COR-L47 (cell line): ENCODE measurements at places on chromosomes 1 and 21.

- DNase-seq, result no peak
Observed at GRCh38 chr1:35763201-35763600, 6.6 kb downstream of the CLSPN start.

DNA sequence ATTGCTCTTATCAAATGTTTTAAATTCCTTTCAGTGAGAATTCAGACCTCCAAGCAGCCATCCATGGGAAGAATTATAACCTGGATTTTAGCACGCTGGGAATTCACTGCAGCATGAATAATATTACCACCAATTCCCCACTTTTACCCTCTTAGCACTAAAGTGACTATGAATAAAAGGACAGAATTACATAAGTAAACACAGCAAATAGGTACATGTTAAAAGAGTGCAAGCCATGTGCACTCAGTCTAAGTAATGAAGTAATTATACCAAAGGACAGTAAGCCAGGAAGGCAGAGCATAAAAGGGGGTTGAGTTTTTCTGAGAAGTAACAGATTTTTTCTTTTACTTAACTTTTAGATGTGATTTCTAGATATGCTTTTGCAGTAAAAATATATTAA, 176.3 kb downstream of the DENND1B start:
- DNase-seq, result peak; percentile 24

GRCh38 chr1:213327017-213327667, 276.1 kb downstream of the RPS6KC1 start:
- DNase-seq, result no peak

DNA sequence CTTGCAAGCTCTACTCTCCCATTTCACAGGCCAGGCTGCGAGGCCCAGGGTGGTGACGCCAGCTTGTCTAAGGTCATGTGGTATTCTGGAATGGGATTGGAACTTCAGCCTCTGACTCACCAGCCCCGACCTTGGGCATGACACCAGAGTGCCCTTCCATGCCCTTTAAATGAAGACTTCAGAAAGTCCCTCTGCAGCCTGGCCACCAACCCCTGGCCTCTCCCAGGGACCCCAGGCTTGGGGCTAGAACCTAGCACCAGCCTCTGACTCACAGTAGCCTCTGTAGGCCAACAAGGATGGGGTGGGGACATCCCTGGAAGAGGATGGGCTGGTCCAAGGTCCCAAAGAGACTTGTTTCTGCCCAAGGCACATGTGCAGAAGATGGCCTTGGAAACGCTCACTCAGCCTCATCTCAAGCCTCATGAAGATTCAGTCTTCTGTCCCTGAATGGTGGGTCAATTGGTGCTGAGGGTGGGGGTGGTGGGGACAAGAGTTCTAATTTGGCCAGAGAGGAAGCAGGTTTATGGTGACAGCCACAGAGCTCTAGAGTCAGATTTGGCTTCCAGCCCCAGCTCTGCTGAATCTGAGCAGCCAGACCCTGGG, 36.1 kb upstream of the RUNX3 start:
- DNase-seq, result no peak

GRCh38 chr1:61132176-61132638, 49.8 kb downstream of the NFIA start:
- DNase-seq, result no peak

- no peak for DNase-seq
Observed at GRCh38 chr1:178241057-178241456, 147.2 kb downstream of the RASAL2 start.

- peak; percentile 84 for DNase-seq
Observed at GRCh38 chr1:115771847-115772457, 3.4 kb upstream of the CASQ2 start.

- DNase-seq, result no peak
Observed at GRCh38 chr1:225230483-225230882, 197.4 kb downstream of the LBR start.

GRCh38 chr1:52952112-52952511, 25.0 kb downstream of the SCP2 start:
- no peak for DNase-seq

DNA sequence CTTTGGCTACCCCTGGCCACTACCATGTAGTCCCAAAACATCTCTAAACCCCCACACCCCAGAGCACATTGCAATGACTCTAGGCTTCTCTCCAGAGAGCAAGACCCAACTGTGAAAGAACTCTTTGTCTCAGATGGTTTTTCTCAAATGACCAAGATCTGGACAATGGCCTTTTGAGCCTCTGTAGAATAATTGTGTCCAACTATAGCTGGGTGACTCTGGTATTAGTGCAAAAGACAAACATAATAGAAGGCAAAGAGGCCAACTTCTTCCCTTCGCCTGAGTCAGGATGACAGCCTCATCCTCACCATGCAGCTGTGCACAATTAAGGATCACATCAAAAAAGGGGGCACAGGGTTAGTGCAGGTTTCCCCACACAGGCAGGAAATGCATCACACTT, 139.6 kb downstream of the BRINP2 start:
- no peak for DNase-seq

- no peak for DNase-seq
Observed at GRCh38 chr1:55773211-55773940, 558.2 kb upstream of the USP24 start.

DNA sequence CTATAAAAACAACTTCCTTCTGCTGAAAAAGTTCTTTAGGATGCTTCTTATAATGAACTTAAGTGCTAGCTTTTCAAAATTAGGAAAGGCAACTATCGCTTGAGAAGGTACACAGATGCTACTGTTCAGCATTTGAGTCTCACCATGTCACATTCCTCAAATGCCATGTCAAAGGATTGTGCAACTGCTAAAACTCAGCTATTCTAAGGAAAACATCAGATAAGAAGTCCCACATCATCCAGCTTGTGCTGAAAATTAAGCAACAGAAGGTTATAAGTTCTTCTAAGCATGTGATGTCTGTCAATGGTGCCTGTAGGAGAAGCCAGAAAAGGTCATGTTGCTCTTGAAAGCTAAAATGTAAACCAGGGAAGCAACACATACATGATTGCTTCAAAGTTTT, 36.5 kb downstream of the MCOLN2 start:
- DNase-seq, result no peak

DNA sequence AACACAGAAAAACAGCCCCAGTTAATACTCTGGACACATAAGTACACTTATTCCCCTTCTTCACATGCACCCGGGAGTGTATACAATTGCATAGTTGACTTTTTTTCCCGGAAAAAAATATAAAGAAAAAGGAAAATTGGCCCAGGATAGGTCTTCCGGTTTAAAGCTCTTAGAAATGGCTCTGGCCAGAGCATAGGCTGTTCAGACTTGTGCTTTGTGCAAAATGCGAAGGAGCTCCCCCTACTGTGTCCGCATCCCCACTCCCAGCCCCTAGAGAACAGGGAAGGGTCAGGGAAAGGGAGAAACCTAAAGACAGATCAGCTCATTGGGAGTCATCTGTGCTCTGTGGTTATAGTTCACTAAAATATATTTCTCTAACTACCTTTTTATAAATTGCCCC, 5.5 kb upstream of the MTMR11 start:
- no peak for DNase-seq

- peak; percentile 45 for DNase-seq
Observed at GRCh38 chr1:109214695-109215623, 1.2 kb downstream of the SARS1 start.

DNA sequence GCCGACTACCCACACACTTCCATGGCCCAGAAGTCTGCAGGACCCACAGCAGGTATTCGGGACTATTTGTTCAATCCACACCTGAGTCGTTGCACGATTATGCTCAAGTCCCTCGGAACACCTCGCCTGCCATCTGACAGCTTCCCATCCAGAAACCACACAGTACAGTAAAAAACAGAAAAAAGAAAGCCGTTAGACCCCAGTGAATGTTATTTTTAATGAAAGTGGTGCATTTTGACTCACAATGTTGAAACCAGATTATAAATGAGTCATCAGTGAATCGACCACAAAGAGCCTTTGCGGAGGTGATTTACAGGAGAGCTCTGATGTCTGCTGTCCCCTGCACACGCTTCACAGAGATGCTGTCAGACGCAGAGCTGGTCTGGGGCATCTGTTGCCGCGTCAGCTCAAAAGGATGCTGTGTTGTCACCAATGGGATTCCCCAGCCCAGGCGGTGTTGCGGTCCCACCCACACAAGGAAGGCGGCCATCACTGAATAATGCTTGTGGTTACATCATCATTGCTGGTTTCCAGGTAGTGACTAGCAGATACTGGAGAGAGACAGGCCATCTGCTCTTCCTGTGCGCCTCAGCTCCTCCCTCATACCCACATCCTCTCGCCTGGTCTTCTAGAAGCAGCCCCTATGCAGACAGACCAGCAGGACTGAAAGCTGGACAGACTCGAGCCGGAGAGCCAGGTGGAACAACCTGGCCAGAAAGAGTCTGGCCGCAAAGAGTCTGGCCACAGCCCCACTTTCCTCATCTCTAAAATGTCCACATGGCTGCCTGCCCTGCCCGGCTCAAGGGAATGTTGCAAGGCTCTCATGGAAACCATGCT, 116.8 kb downstream of the TOMM20 start:
- no peak for DNase-seq

DNA sequence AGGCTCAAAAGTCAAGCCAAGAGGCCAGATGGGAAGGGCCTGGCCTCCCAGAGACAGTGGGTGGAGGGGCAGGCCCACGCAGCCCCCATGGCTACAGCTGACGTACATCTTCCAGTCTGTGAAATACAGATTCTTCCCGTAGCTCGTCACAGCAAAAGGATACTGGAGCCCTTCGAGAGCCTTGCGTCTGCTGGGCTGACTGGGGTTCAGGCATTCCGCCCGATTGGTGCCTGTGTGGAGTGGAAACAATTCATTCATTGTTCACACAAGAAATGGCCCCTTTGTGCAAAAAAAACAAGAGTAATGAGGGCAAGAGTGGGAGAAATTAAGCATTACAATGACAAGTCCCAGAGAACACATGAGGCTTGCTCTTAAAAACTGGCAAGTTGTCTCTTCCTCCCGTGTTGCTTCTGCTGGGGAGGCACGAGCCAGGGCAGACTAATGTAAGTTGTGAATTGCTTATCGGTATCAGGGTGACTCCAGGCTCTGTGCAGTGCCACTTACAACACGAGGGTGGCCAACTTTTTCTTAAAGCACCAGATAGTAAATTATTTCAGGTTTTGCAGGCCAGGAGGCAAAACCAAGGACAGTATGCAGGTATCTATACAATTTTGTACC, 85.1 kb downstream of the NID1 start:
- no peak for DNase-seq

- no peak for DNase-seq
Observed at GRCh38 chr1:55333461-55333860, 118.3 kb upstream of the USP24 start.

DNA sequence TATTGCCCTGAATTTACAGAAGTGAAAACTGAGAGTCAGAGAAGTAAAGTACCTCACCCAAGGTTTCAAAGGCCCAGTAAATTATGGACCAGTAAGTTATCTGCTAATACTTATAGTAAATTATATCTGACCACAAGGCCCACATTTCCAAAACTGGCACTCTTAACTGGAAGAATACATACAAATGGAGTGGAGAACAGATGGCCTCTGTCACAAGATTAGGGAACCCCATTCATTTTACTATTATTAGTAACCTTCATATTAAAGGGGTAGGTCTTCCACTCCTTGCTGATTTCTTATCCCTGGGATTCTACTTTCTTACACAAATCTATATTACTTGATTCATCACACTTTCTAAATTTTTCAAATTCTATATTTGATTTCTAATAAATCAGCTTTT, 588.8 kb downstream of the NEGR1 start:
- DNase-seq, result no peak

DNA sequence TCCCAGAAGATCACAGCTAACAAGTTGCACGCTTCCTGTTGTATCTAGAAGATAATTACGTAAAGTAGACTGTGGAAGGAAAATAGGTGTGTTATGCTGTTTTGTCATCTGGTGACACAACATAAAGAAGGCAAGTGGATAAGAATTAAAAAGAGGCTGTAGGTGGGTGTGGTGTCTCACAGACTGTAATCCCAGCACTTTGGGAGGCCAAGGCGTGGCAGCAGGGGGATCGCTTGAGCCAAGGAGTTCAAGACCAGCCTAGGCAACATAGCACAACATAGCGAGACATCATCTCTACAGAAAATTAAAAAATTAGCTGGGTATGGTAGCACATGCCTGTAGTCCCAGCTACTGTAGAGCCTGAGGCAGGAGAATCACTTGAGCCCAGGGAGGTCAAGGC, 17.9 kb upstream of the ZNF281 start:
- no peak for DNase-seq

DNA sequence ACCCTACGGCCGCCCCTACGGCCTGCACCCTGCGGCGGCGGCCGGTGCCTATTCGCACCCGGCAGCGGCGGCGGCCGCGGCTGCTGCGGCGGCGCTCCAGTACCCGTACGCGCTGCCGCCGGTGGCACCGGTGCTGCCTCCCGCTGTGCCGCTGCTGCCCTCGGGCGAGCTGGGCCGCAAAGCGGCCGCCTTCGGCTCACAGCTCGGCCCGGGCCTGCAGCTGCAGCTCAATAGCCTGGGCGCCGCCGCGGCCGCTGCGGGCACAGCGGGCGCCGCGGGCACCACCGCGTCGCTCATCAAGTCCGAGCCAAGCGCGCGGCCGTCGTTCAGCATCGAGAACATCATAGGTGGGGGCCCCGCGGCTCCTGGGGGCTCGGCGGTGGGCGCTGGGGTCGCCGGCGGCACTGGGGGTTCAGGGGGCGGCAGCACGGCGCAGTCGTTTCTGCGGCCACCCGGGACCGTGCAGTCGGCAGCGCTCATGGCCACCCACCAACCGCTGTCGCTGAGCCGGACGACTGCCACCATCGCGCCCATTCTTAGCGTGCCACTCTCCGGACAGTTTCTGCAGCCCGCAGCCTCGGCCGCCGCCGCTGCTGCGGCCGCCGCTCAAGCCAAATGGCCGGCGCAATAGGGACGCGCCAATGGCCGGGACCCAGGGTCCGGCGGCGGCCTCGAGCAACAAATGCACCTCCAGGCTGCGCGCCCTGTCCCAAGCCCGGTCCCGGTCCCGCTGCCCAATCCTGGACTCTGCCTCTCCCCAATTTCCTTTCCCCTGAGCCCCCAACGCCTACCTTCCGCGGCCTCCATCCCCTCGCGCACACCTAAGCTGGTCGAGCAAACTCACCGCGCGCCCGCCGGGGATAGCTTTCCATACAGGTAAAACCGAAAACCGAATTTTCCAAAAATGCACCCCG, 1.8 kb downstream of the FOXD3 start:
- DNase-seq, result peak; percentile 59

DNA sequence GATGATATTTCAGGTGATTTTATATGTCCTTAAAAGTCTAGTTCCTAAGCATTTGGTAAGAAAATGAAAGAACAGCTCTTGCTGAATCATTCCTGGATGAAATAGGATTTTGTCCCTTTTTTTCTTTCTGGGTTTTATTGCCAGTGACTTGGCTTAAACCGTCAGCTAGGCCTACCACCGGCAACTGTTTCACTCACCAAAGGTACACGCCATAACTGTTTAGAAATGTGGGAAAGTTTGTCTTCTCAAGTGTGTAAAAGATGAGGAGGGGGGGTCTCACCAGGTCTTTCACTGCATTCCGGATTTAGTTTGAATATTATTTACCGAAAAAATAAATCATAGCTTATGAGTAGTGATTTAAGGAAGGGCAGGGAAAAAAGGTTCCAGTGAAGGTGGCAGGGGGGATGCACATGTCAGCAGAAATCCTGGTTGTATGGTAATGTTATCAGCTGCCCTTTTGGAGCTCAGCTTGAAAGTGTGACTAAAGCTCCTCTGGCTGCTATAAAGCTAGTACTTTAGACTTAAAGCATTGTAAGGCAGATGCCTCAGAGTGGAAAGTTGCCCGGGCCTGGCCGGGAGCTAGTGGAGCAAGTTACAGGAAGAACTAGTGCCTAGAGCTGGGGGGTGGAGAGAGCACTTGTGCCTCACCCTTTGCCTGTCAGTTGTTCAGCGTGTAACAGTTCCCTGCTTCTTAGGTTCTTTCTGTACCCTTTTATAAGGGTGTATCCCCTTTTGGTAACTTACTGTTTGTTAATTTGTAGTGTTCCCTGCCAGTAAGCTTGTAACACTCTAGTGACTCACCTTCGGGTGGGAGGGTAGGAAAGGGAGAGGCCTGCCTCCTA, 3.1 kb downstream of the ATP1A1 start:
- DNase-seq, result no peak
